Esophagus muscularis mucosa (tissue), 4 donors: ENCODE measurements at places on chromosomes 12 and 14. TPM values are rescaled to one million over a fixed set of nuclear protein-coding genes. Genes with fewer than 3 reads are reported as not detected.

DNA sequence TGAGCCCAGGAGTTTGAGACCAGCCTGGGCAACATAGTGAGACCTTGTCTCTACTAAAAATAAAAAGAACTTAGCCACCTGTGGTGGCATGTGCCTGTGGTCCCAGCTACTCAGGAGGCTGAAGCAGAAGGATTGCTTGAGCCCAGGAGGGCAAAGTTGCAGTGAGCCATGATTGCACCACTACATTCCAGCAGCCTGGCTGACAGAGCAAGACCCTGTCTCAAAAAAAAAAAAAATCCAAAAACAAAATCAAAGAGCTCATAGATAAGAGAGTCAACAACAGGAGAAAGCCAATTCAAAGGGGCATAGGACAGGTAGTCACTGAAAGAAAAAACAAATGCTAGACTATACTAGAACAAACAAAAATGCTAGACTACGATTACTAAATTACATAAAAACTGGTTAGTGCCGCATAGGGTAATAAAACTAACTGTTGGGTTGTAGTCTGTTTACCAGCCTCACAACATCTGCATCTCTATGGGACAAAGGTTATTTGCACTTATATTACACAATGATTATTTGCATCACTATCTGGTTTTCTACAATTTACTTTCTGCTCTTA, 16.6 kb upstream of the EEA1 start:
- no peaks in the 10 kb centered on the region for H3K36me3 ChIP-seq
- H3K27me3 ChIP-seq: no peaks in the 10 kb centered on the region
- no peak for DNase-seq
- peaks cover 7% of the 10 kb centered on the region for H3K4me1 ChIP-seq

DNA sequence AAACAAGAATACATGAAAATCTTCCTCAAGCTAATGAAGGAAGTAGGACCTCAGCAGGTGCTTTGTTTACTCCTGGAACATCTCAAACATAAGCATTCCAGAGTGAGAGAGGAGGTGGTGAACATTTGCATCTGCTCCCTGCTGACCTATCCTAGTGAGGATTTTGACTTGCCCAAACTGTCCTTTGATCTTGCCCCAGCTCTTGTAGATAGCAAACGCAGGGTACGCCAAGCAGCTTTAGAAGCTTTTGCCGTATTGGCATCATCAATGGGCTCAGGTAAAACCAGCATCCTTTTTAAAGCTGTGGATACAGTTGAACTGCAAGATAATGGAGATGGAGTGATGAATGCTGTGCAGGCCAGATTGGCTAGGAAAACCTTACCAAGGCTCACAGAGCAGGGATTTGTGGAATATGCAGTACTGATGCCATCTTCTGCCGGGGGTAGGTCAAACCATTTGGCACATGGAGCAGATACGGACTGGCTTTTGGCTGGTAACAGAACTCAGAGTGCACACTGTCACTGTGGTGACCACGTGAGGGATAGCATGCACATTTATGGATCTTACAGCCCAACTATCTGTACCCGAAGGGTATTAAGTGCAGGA, 1.9 kb downstream of the TOGARAM1 start:
- peaks cover 80% of the 10 kb centered on the region for H3K4me1 ChIP-seq
- H3K4me3 ChIP-seq: peak overlapping the region; percentile 88
- H3K27ac ChIP-seq: peak overlapping the region; percentile 93
- no peak for DNase-seq
- H3K27me3 ChIP-seq: no peaks in the 10 kb centered on the region

DNA sequence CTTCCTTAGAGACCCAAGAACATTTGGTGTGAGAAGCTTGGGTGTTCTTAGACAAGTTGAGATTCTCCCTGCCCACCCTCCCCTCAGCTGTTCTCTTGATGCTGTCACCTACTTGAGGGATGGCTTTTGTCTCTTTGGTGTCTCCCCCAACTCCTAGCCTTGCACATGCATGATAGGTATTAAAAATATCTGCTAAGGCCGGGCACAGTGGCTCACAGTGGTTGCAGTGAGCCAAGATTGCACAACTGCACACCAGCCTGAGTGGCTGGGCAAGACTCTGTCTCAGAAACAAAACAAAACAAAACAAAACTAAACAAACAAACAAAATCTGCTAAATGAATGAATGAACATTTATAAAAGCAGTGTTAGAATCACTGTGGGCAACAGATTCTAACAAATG, 261.1 kb downstream of the AKAP6 start:
- no peak overlapping the region for H3K27ac ChIP-seq
- H3K4me3 ChIP-seq: no peak overlapping the region
- peaks cover 24% of the 10 kb centered on the region for H3K4me1 ChIP-seq
- no peaks in the 10 kb centered on the region for H3K36me3 ChIP-seq
- no peaks in the 10 kb centered on the region for H3K27me3 ChIP-seq

DNA sequence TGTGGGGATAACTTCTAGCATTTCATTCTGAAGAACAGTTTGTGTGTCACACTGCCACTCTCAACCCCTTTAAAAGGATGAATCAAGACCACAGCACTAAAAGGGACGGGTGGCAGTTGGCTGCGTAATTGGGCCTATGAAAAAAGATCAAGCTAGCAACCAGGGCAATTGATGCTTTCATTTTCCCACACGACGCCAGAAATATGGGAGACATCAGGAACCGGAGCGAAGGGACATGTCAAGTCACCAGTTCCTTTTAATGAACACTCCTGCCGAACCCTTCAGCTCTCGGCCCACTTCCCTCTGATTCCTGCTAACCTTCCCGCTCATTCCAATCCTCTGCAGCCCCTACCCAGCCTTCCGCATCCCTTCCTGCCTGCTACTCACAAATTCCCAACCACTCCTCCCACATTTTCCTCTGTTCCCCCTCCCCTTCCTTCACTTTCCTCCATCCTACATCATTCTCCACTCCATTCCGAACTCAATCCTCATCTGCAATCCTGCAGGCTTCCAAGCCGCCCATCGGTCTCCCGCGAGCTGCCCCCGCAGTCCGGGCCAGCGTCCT, 753 bp downstream of the CSRNP2 start:
- H3K27ac ChIP-seq: peak overlapping the region; percentile 98
- peak overlapping the region; percentile 97 for H3K4me3 ChIP-seq
- H3K4me1 ChIP-seq: peaks cover 17% of the 10 kb centered on the region
- H3K36me3 ChIP-seq: no peaks in the 10 kb centered on the region

- no peak for DNase-seq
- H3K4me3 ChIP-seq: no peak overlapping the region
- H3K4me1 ChIP-seq: peaks cover 9% of the 10 kb centered on the region
- no peaks in the 10 kb centered on the region for H3K27me3 ChIP-seq
Observed at GRCh38 chr12:69821456-69822159, 3.4 kb upstream of the MYRFL start.

DNA sequence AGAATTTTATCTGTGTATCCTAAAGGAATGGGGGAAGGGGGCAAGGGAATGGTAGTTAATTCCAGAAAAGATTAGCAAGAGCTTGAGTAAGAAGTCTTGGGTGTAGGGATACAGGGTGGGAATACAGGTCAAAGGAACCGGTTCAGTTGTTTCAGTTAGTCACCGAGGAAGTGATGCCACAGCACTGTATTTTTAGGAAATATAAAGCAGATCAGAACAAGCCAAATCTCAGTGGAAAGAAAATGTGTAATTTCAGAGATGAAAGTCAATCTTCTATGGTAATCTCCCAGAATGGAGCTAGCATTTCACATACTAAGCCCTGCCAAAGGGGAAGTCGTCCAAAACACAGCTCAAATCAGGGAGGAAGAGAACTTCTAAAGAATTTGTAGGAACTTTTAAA, 4.7 kb upstream of the TUBA1C start:
- H3K4me1 ChIP-seq: peaks cover 8% of the 10 kb centered on the region
- no peak overlapping the region for H3K27ac ChIP-seq
- H3K27me3 ChIP-seq: no peaks in the 10 kb centered on the region
- DNase-seq: no peak
- H3K36me3 ChIP-seq: no peaks in the 10 kb centered on the region

DNA sequence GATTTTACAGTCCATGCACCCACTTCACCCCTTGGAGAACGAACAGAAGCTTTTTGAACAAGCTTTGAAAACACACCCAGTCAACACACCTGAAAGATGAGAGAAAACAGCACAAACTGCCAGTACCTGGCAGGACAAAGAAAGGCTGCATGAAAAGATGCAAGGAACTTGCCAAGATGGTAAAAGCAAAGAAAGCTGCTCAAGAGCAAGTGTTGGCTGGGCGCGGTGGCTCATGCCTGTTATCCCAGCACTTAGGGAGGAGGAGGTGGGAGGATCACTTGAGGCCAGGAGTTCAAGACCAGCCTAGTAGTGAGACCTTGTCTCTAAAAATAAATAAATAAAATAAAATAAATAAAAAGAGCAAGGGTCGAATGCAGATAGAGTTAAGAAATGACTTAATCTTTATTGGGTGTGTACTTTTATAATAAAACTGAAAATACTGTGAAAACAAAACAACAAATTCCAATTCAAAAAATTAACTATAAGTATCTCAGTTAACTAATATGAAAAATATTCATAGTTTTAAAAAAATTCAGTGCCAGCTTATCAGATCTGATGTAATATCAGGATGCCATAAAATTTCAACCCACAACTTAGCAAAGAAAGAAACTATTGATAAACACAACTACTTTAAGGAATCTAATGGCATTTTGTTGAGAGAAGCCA, 59.2 kb downstream of the HECTD4 start:
- H3K36me3 ChIP-seq: no peaks in the 10 kb centered on the region
- H3K27me3 ChIP-seq: no peaks in the 10 kb centered on the region
- H3K27ac ChIP-seq: no peak overlapping the region
- DNase-seq: no peak

DNA sequence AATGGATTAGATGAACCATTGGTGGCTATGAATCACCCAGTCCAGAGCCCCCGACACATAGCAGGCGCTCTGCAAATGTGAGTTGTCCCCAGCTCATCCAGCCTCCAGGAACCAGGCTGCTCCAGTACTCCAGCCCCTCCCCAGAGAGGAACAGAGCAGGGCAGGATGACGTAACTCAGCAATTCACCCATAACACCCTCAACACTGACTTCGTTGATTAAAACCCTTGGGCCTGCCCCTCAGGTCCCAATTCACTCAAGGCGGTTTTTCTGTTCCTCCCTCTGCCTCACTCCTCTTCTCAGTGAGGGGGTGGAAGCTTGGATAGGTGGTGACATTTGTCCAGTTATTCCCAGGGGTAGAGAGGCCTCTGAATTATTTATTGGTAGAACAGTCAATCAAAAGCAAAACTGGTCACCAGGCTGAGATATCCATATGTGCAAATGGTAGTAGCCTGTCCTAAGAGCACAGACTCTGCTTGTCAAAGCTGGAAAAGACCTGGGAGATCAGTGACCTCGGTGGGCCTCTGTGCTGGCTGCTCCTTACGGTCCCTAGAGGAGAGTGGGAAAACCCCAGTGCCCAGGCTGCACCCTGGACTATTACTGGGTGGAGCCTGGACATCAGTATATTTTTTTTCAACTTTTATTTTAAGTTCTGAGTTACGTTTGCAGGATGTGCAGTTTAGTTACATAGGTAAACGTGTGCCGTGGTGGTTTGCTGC, 97.0 kb downstream of the CMKLR1 start:
- no peaks in the 10 kb centered on the region for H3K27me3 ChIP-seq
- H3K4me1 ChIP-seq: no peaks in the 10 kb centered on the region
- H3K4me3 ChIP-seq: no peak overlapping the region
- H3K27ac ChIP-seq: no peak overlapping the region
- H3K36me3 ChIP-seq: no peaks in the 10 kb centered on the region

GRCh38 chr14:49950275-49951228, 57.7 kb downstream of the ARF6 start:
- no peaks in the 10 kb centered on the region for H3K36me3 ChIP-seq
- no peak overlapping the region for H3K4me3 ChIP-seq
- H3K27ac ChIP-seq: no peak overlapping the region
- DNase-seq: no peak
- peaks cover 9% of the 10 kb centered on the region for H3K4me1 ChIP-seq

- no peak overlapping the region for H3K27ac ChIP-seq
- H3K4me3 ChIP-seq: no peak overlapping the region
- DNase-seq: no peak
- H3K36me3 ChIP-seq: no peaks in the 10 kb centered on the region
Observed at GRCh38 chr14:22419620-22420019, 169.4 kb downstream of the DAD1 start.

DNA sequence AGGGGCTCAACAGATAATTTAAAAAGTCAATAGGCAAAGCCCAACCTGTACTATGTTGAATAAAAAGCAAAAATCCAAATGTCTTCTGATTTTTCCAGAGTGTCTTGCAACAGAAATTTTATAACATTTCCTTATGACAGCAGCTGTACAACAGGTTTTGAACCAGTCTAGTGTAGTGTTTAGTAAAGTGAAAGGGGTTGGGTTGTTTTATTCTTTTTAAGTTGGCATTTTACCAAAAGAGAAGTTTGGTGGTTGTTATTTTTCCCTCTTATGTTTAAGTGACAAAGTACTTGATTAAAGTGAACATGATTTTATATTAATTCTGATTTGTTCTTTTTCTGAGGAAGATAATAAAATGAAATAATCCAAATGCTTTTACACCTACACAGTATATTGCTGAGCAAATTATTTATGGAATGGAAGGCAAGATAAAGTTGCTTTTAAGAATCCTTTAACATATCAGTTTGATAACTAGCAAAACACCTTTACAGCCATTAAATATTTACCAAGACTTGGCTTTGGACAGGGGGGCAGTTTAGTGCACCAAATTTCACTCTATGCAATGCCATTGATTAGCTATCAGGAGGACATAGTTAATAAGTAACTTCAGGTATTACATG, 128.9 kb downstream of the FOXA1 start:
- no peaks in the 10 kb centered on the region for H3K4me1 ChIP-seq
- H3K36me3 ChIP-seq: no peaks in the 10 kb centered on the region
- no peaks in the 10 kb centered on the region for H3K27me3 ChIP-seq
- H3K4me3 ChIP-seq: no peak overlapping the region

DNA sequence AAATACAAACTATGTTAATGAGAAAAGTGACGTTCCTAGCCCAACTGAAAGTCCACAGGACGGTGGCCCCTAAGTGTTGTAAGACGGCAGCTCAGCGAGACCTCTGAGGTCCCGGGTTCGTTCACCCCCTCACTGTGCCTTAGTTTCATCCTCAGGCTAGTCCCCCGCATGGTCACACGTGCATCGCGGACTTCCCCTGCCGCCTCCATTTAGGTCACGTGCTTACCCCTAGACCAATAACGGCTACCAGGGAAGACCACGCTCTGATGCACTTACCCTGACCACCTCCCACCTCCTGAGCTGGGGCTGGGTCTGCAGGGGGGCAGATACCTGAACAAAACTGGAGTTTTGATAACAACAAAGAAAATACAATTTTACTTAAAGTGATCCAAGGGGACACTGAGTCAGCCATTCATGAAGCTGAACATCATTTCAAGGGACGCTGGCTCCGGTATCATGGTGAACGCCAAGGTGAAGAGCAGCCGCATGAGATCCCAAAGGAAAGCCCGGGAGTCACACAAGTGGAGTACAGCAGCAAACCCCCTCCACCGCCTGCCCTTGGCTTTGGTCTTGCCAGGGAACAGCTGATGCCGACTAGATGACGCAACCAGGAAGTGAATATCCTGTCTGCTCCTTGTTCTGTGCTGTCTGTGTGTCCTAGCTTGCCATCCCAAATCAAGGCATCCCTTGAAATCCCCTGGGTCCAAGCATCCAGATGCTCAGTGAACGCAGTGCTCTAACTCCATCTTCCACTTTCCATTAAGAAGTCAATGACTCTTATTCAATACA, 274.1 kb downstream of the PCNX1 start:
- no peak overlapping the region for H3K27ac ChIP-seq
- H3K4me3 ChIP-seq: no peak overlapping the region
- no peaks in the 10 kb centered on the region for H3K36me3 ChIP-seq
- H3K27me3 ChIP-seq: no peaks in the 10 kb centered on the region
- DNase-seq: no peak

The ZNF384 gene
- total RNA-seq: 43.6 TPM

The LAG3 gene
- total RNA-seq: 1.7 TPM

The SAMD15 gene
- total RNA-seq: 0.52 TPM

The GPRC5D gene
- total RNA-seq: not detected

The DLK1 gene
- not detected for total RNA-seq

The EIF4B gene
- 648 TPM for total RNA-seq

The RBP5 gene
- total RNA-seq: 1.2 TPM

The OR11H7 gene
- total RNA-seq: not detected
